ENCODE measurements at places on chromosomes 13 and 19.

DNA sequence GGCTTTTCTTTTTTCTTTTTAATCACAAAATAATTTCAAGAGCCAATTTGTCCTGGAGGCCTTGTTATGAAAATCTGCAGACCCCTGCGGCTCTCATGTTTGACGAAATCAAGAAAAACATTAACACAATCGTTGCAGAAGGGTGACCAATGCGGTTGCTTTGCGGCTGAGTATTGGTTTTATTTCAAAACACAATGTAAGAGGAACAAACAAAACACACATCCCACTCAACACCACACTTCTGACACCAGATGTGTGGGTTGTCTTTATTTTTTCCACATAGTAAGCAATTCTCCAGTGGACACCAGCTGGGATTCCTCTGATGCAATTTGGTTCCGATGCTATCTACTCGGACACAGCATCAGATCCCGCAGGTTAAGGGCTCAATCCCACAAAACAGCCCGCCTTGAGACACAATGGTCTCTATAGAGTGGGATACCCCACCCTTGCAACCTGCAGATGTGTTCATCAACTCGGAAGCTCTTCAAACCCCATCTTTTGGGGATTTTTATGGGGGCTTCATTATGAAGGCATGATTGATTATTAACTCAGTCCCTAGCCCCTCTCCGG is 21.9 kb upstream of the CCDC124 start:
- no peak for DNase-seq

DNA sequence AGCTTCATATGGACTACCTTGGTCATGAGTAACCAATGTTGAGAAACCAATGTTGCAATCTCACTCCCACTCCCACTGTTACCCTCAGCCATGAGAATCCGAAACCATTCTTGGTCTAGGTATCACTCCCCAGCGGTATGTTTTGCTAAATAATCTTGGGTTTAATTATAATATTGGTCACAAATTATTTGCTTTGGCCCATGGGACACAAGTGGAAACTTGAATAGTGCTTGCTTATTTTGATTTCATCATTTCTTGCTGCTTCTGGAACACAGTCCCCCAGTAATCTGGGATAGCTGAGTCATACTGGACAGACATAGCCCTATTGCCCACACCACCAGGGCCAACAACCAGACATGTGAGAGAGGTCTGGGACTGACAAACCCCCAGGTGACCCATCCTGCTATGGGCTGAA is 171.6 kb upstream of the IPO5 start:
- no peak for DNase-seq

GRCh38 chr19:2578901-2579677 is 103.2 kb downstream of the GADD45B start:
- peak; percentile 26 for DNase-seq

GRCh38 chr19:55255618-55256423 is 3.0 kb downstream of the PPP6R1 start:
- DNase-seq: peak; percentile 33

DNA sequence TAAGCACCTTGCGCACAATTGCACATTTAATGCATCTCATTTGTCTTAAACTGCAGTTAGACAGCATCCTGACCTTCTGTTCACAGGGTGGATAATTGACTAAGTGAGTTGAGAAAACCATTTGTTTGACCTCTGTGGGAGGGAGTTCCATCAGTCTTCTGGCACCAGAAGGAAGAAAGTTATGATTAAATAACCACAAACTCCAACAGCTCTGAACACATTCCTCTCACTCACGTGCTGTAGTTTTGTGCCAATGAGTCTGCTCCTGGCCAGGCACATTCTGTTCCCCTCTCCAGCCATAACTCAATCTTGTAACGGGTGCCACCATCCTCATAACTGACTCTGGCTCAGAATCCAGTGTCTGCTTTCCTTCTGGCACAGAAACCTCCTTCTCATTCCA is 817.2 kb downstream of the SLITRK1 start:
- no peak for DNase-seq
